ENCODE measurements at places on chromosomes 11 and 22.

GRCh38 chr11:67373648-67374570 is 511 bp upstream of the CLCF1 start:
- DNase-seq, result peak; percentile 94

- DNase-seq, result no peak
Observed at GRCh38 chr11:16917941-16918340, 96.3 kb downstream of the PLEKHA7 start.

GRCh38 chr22:31495343-31495742 is 993 bp upstream of the SFI1 start:
- DNase-seq, result no peak

DNA sequence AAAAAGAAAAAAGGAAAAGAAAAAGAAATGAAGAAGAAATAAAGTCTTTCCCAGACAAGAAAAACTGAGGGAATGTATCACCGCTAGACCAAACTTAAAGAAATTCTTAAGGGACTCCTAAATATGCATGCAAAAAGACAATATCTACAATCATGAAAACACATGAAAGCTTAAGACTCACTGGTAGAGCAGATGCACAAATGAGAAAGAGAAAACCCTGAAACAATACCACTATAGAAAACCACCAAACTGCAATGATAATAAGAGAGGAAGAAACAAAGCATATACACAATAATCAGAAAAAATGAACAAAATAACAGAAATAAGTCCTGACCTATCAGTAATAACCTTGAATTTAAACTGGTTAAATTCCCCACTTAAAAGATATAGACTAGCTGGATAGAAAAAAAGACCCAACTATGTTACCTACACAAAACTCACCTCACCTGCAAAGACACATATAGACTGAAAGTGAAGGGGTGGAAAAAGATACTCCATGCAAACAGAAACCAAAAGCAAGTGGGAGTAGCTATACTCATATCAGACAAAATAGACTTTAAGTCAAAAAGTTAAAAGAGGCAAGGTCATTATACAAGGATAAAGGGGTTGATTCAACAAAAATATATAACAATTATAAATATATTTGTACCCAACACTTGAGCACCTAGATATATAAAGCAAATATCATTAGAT is 61.3 kb upstream of the NARS2 start:
- DNase-seq, result no peak

DNA sequence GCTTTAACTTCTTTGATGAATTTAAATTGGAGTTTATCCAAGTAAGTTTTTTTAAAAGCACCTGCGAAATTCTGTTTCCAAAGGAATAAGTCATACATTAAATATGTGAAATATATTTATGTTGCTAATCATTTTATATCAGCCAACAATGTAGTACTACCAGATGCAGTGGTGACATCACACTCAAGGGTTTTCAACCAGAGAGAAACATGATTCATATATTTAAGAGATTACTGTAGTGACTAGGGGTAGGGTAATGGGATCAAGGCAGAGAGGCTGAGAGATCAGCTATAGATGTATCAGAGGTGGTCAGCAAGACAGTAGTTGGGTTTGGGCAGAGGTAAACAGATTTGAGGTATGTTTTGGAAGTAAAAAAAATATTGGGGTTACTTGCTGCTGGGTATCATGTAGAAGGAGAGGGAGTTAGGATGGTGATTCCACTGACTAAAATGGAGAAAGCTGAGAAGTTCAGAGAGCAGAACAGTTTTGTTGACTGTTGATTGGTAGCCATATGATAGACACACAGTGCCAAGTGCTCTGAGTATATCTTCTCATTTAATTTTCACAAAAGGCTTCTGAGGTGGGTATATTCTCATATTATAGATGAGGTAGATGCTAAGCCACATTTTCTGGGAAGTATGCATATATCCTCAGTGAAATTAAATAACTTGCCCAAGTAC is 39.4 kb downstream of the CEP57 start:
- no peak for DNase-seq

DNA sequence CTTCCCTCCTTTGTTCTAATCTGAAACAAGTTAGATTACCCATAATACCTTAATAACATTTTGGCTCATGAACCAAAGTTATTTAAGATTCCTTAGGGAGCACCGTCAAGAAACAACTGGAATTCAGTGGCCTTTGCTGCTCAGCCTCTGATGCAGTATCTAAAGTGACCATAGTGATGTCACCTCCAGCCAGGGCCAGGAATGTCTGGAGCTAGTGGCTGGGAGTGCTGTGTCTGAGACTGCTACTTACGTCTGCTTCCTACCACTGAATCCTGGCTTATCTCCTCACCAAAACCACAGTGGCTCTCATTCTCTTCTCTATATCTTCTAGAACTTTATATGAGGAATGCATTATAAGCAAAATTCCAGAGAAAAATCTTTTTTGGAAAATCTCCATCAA is 658.0 kb downstream of the DLG2 start:
- no peak for DNase-seq

DNA sequence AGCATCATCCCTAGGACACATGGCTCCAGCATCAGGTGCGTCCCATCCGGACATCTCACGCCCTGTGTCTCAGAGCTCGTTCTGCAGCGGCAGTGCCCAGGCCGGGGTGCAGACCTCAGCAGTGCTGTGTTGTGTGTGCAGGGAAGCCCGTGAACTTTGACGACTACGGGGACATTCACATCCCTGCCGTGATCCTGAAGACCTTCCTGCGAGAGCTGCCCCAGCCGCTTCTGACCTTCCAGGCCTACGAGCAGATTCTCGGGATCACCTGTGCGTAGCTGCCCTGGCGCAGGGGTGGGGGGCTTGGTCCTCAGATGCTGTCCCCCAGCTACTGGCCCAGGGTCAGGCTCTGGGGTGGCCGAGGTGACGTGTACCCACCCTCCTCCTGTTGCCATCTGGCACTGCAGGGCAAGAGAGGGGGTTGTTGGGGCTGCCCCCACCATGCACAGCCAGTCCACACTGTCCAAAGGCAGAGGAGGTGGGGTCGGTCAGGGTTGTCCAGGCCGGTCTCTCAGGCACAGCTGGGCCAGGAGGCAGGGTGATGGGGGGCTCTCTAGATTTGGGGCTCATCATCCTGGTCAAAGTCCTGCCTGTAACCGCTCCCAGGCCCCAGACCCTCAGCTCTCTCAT is 96.5 kb downstream of the ARHGAP8 start:
- no peak for DNase-seq

- DNase-seq, result no peak
Observed at GRCh38 chr11:114172871-114173444, 113.4 kb downstream of the ZBTB16 start.

DNA sequence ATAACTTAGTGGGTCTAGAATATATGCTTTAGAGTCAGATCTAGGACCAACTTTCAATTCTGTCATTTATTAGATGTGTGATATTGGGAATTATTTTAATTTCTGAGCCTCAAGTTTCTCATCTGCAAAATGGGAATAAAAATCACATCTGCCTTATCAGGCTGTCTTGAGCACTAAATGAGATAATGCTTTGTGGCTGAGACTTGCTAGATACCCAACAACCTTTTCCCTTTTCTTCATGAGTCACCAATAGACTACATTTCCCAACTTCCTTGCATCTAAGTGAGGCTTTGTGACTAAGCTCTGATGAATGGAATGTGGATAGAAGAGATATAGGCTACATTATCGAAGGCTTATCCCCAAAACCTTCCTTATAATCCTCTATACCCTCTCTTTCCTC is 220.7 kb upstream of the SESN3 start:
- peak; percentile 27 for DNase-seq

DNA sequence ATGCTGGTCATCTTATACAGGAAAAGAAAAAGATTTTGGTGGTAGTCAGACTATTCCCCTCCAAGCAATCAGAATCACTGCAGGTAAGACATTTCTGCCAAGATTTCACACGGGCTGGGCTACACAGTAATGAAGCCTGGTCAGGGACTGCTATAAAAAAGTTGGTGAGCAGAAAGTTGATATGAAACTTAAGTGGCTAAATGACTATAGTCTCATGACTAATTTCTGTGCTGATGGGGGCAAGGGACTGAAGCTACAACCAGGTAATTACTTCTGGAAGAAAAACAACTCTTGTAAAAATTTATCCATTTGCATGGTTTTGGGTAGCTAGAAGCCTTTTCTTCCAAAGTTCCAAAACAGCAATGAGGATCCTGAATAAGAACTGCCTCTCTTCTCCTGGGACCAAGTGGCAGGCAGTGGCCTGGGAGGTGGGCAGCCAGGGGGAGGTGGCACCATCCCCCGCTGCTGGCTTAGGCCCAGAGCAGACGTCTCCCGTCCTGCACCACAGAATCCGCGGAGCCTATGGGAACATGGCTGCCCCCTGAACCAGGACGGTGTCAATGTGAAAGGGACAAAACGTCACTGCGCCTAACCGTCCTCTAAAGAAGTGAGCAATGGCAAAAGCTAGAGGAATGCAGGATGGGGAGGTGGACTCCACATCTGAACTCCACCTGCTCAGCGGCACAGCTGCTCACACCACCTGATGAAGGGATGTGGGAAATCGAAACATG is 122.6 kb upstream of the LMO1 start:
- no peak for DNase-seq

DNA sequence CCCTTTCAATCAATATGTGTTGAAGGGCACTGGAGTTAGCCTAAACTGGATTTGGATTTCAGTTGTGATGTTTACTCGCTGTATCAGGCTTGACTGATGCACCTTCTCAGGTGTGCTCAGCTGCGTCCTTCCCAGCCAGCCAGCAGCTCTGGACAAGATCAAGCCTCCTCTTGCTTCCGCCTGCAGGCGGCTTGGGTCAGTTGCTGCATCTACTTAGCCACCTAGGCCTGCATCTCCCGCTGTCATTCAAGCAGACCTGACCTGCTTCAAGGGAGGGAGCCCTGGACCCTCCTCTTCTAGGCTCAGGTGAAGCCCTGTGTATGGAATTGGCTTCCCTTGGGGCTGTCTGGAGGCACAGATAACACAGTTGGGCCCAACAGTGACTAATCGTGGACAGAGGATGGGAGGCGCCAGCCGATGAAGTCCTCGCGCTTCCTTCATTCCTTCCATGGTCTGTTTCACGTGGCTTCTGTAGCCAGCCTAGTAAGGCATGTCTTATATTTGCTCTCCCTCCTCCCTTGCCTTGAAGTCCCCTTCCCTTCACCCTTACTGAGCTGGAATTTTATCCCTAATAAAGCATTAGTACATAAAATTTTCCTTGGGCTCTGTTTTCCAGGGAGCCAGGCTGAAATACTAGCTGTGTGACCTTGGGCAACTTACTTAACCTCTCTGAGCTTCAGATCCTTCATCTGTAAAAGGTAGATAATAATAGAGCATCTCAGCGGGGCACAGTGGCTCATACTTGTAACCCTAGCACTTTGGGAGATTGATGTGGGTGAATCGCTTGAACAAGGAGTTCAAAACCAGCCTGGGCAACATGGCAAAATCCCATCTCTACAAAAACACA is 2.1 kb upstream of the LHFPL7 start:
- DNase-seq, result no peak

- DNase-seq, result no peak
Observed at GRCh38 chr22:33896154-33896553, 24.1 kb downstream of the LARGE1 start.

GRCh38 chr22:49807780-49808708 is 19.6 kb downstream of the BRD1 start:
- DNase-seq, result no peak

DNA sequence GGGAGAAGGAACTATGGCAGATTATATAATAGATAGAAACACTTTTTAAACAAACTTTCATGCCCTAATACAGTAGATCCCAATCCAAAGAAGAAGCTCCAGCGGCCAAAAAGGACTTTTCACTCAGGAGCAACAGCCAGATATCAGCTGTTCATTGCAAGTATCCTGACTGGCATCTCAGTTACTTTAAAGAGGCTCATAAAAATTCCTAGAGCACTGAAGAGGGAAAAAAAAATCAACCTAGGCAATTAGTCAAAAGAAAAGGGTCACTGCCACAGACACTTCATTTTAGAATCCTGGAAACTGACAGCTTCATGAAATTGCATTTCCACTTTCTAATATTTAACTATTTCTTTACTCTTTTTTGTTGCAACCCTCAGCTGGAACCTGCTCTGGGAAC is 170.6 kb upstream of the SOX6 start:
- DNase-seq, result no peak

DNA sequence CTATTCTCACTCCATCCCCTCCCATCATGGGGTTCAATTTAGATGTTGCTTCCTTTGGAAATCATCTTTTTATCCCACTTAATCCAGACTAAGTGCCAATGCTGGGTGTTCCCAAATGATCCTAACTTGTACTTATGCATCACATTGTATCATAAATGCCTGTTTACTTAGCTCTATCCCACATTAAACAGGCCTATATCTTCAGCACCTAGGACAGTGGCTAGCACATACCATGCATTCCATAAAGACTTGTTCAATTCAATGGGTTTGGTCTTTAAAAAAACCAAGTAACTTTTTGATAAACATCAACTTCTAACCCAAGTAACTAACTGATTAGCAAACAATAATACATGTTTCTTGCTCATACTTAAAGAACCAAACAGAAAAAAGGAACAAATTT is 40.6 kb downstream of the RSF1 start:
- peak; percentile 6 for DNase-seq

GRCh38 chr11:19245351-19245750 is 4.6 kb upstream of the E2F8 start:
- DNase-seq, result no peak

GRCh38 chr11:35938231-35938630 is 5.6 kb upstream of the LDLRAD3 start:
- no peak for DNase-seq

DNA sequence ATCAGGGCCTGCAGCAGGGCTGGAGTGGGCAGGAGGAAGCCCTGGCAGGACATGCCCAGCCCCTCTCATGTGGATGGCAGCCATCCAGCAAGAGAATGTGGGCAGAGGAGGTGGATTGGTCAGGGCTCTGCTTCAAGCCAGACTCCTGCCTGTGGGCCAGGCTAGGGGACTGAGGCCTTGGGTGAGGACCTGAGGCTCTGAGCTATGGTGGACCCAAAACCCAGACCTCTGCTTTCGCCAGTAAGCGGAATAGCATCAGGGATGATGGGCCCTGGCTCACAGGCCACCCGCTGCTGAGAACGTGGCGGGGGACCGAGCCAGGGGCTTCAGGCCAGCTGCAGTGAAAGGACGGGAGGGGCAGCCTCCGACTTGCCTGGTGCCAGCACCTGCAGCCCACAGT is 57.4 kb downstream of the LINC01488 start:
- no peak for DNase-seq

DNA sequence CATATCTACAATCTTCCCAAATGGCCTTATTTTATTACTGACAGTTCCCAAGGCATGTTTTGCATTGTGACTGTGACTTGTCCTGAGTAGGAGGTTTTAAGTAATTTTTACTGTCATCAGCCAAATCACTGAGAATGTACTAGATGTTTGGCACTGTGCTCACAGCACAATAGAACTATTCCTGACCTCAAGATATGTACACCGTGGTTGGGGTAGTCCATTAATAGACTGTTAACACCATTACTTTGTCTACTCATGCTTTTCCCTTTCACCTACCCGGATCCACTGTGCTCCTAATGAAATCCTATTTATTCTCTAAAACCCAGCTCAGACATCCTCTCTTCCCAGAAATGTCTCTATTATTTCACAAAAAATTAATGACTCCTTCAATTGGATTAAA is 168.7 kb upstream of the TENM4 start:
- DNase-seq, result no peak

GRCh38 chr11:23730307-23730998 is 766.4 kb upstream of the LUZP2 start:
- DNase-seq, result no peak

GRCh38 chr11:48182860-48183526 is 33.6 kb upstream of the OR4B1 start:
- DNase-seq, result no peak

GRCh38 chr11:74636630-74637184 is 44.3 kb downstream of the POLD3 start:
- DNase-seq, result peak; percentile 77

All from fibroblast of the conjunctiva (primary cell).